ENCODE measurements at places on chromosomes 16 and 17. TPM values are rescaled to one million over a fixed set of nuclear protein-coding genes. Genes with fewer than 3 reads are reported as not detected.
A peak's percentile ranks its signal among the peaks of the same experiment; 100 is the strongest.

EEF2KMT gene
- total RNA-seq = 3.4 TPM

HLF gene
- 21.3 TPM for total RNA-seq

CCL18 gene
- 41.0 TPM for total RNA-seq

G6PC1 gene
- 0.09 TPM for total RNA-seq

KRT16 gene
- total RNA-seq = 0.28 TPM

CLEC10A gene
- total RNA-seq = 3.7 TPM

LGALS9 gene
- total RNA-seq = 19.8 TPM

TEX19 gene
- not detected for total RNA-seq

ANKRD40CL gene
- not detected for total RNA-seq

UNC13D gene
- total RNA-seq = 110 TPM

CAPNS2 gene
- 1.0 TPM for total RNA-seq

DNASE1L2 gene
- total RNA-seq = 1.0 TPM

P2RX1 gene
- 4.6 TPM for total RNA-seq

MTSS2 gene
- total RNA-seq = 72.5 TPM

DNA sequence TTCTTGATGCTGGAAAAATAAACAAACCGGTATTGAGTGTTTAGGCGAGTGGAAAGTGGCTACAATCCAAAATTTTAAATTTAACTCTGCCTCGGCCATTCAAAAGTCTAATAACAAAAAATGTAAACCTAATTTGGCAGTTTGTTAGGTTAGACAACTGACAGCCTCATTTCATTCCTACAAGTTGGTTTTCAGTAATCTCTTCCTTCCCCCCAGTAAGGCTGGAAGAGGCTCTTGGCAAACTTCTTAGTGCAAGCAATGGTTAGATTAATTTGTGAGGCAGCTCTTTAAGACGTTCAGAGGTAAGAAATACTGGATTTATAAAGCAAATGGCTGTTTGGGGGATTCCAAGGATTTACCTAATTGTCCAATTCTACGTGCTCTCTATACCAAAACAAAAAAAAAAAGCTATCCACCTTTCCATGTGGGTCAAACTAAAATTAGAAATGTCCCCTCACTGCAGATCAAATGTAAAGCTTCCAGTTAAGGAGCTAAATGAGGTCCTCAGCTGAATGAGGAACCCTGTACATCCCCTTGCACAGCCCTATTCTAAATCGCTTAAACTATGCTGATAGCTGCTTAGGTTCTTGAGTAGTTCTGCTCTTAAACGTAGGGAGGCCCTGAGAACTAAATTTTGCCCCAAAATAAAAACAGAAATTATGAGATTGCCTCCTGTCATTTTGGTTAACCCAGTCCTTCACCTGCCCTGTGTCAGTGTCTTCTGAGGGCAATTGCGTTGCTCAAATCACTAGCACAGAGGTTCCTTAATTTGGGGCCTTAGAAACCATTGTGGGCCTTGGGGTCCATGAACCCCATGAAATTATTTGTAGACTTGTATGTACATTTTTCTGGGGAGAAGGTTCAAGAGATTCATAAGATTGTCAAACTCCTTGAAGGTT is 2.9 kb downstream of the HEXIM1 start:
- peak; percentile 79 for DNase-seq

- DNase-seq = no peak
These were observed 4.6 kb downstream of the CMTM3 start for GRCh38 chr16:66609139-66609510.

- DNase-seq = no peak
These were observed 195.4 kb upstream of the C17orf78 start for GRCh38 chr17:37180376-37180775.

- DNase-seq = no peak
These were observed 164.0 kb downstream of the LAT start for GRCh38 chr16:29148867-29149272.

GRCh38 chr17:78736526-78737079 is 45.5 kb downstream of the CYTH1 start:
- DNase-seq = peak; percentile 81

DNA sequence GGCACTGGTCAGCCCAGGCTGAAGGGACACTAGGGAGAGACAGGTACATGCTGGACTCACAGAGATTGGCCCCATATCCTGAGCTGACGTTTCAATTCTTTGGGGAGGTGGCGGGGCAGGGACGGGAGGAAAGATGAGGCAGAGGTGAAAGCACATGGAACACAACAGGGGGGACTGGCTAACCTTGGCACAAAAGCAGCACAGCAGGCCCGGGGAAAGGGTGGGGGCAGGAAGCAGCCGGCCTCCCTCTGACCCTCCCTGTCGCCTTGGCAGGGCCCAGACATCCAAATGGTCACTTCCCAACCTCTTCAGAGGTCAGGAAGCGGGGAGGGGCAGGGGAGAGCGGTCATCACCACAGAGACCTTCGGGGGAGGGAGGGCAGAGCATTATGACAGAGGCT is 6.6 kb downstream of the VAT1 start:
- DNase-seq = peak; percentile 53

DNA sequence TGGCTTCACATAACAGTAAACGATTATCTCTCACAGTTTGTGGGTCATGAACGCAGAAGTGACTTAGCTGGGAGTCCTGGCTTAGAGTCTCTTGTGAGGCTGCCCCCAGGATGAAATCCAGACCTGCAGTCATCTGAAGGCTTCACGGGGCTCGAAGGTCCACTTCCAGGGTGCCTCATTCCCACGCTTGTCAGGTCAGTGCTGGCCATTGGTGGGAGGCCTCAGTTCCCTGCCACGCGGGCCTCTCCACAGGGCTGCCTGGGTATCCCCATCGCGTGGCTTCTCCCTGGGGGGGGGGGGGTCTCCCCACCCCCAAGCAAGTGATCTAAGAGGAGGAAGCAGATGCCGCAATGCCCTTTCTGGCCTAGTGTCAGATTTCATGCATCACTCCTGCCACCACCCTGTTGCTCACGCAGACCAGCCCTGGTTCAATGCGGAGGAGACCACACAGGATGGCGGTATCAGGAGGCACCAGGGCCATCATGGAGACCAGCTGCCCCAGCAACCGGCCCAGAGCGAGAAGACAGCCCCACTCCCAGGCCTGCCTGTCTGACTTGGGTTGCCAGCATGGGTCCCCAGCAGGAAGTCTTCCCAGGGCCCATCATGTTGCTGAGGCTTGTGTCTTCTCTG is 77.3 kb upstream of the CDH5 start:
- no peak for DNase-seq

- no peak for DNase-seq
These were observed 1.2 kb downstream of the FOXF1 start for GRCh38 chr16:86511317-86512161.

GRCh38 chr17:18953231-18953728 is 1.3 kb downstream of the SLC5A10 start:
- no peak for DNase-seq

DNA sequence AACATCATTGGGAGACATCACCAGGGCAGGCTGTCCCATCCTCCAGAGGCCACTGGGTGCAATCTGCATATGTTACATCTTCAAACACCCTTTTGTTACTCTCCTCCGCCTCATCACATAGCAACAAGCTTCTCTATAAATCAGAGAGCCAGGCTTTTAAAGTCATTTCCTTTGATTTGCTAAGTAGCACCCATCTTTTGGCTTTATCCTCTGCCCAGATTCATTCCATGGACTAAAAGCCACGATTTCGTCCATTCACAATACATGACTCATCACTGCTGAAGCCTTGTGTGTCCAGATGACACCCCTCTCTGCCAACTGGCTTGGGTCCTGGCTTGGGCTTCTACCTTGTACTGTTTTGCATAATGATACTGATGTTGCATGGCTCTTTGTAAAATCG is 2.0 kb upstream of the KRT38 start:
- no peak for DNase-seq

GRCh38 chr17:64686705-64687104 is 24.6 kb upstream of the SMURF2 start:
- no peak for DNase-seq

GRCh38 chr17:77208217-77208808 is 67.5 kb downstream of the SEC14L1 start:
- DNase-seq = peak; percentile 58

- DNase-seq = no peak
These were observed 3.9 kb downstream of the GCGR start for GRCh38 chr17:81807839-81808238.

- no peak for DNase-seq
These were observed 35.0 kb downstream of the CRISPLD2 start for GRCh38 chr16:84854759-84855158.

GRCh38 chr16:75624921-75625334 is 1.8 kb upstream of the ADAT1 start:
- DNase-seq = no peak

All from lung (tissue), 17 donors.